ENCODE measurements at places on chromosomes 1 and 21.

- DNase-seq, result no peak
These were observed 26.6 kb downstream of the ZBTB18 start for GRCh38 chr1:244077473-244078220.

DNA sequence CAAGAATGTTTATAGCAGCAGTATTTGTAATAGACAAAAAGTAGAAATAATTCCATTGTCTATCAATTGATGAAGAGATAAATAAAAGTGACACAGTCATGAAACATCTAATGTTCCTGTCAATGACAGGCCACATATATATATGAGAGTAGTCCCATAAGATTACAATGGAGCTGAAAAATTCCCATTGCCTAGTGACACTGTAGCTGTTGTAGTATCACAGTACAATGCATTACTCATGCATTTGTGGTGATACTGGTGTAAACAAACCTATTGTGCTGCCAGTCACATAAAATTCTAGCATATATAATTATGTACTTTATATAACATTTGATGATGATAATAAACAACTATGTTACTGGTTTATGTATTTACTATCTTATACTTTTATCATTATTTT lies 141.9 kb upstream of the LYPLAL1 start:
- no peak for DNase-seq

- no peak for DNase-seq
These were observed 14.1 kb upstream of the RASSF5 start for GRCh38 chr1:206493279-206493678.

GRCh38 chr1:31416101-31416736 lies 3.2 kb downstream of the SERINC2 start:
- no peak for DNase-seq

DNA sequence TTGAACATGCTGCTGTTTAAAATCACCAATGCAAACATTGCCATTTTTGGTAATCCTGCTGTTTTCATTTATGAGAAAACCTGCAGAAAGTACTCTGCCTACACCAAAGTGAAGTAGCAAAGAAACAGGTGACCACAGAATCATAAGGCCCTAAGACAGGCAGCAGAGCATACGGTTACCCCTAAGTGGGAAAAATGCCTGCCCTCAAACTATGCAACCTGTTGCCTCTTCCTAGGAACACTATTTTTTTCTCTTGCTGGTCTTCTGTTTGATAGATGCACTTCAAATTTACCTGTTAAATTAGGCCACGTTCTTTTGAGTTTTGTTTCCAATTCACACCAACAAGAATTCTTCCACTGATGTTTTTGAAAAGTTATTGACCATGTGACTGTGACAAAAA lies 89.5 kb upstream of the RAB4A start:
- no peak for DNase-seq

GRCh38 chr1:204599098-204599497 lies 82.9 kb downstream of the MDM4 start:
- DNase-seq, result no peak

DNA sequence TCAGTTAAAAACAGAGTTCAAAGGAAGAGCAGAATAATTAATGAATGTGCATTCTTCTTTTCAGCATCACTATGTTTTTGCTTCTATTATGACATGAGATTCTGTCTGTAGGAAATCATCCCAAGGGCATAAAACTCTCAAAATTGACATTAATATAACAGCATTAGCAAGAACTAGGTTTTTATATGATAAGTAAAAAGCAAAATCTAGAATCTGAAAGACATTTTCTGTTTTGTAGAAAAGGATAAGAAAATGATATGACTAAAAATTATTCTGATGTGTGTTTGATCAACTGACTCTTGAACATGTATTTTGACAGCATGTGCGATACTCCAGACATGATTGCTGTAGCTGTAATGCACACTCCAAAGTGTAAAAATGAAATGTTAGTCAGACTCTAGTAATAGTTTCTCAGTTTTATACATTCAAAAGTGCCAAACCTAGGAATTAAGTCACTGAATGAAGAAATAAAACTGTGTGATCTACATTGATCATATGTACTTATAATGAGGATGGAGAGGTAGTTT lies 197.3 kb downstream of the NCAM2 start:
- DNase-seq, result no peak

GRCh38 chr1:159204161-159205141 lies at the start of gene ACKR1:
Gene ACKR1 (plus strand): TSS chr1:159204875. CDS start chr1:159204960, 85 bp downstream.
- no peak for DNase-seq

- DNase-seq, result no peak
These were observed 3.9 kb downstream of the RNF220 start for GRCh38 chr1:44408632-44409602.

Measured in GM13976 (cell line).